ENCODE measurements at places on chromosomes 6 and 20.
A peak's percentile ranks its signal among the peaks of the same experiment; 100 is the strongest.

DNA sequence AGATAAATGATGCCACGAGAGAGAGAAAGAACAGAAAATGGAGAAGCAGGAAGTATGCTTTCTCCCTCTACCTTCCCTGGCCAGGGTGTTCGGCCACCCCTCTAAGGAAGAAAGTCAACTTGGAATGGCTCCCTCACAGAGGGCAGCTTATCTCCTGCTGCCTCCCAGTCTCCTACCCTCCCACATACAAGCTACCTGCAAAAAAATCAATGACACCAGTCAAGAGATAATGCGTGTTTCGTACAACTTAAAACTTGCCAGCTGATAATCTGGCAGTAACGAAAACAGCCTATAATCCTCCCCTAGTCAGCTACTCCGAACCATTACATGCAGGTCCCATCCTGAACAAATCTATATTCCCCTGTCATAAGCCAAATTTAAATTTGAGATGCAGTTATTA, 61.7 kb downstream of the BTBD9 start:
- DNase-seq = no peak

DNA sequence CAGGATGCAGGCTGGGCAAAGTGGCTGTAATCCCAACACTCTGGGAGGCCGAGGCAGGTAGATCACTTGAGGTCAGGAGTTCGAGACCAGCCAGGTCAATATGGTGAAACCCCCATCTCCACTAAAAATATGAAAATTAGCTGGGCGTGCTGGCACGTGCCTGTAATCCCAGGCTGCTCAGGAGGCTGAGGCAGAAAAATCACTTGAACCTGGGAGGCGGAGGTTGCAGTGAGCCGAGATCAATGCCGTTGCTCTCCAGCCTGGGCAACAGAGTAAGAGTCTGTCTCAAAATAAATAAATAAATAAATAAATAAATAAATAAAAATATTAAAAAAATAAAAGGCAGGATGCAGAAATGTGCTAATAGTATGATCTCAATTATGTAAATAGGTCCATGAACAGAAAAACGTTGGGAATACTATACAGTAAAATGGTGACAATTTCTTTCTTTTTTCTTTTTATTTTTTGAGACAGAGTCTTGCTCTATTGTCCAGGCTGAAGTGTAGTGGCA, 8.4 kb upstream of the CBFA2T2 start:
- DNase-seq = no peak

- DNase-seq = peak; percentile 98
Observed at GRCh38 chr20:3162080-3162611, 2.5 kb upstream of the FASTKD5 start.

GRCh38 chr6:72650081-72650745, 28.3 kb downstream of the KCNQ5 start:
- no peak for DNase-seq

DNA sequence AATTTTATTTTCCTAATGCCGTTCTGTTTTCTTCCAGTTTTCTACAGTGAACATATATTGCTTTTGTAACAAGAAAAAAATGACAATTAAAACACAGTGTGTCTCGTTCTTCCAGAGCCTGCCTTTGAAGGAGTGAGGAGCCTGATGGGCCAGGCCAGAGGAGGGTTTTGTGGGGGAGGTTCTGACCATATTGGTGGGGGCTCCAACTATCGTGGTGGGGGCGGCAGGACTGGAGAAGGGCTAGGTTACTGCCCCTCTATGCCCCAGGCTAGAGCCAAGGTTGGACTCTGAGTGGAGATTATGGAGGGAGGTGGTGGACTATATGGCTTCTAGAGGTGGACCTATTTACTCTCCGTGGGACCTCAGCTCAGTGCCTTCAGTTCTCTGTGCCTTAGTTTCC, 24.0 kb downstream of the DLGAP4 start:
- DNase-seq = no peak

DNA sequence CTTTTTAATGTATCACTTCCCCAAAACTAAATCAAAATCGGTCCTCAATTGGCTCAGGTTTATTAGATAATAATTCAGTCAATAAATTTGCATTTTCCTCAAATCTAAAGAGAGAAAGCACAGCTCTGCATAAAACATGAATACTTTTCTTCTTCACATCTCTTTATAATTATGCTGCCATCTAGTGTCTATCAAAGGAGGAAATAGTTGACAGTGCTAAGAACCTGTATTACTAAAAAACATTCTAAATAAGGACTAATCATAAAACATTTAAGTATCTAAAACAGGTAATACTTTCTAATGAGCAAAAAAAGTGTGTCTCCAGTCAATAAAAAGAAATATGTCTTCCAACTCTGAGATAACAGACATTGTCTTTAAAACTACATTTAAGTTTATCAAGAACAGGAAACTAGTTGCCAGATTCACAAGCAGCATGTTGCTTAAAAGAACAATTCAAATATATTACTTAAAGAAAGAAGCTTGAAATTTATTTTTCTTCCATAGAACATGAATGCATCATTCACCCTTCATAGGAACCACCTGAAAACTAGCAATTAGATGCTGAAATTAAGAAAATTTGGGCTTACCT, 56.5 kb upstream of the DST start:
- DNase-seq = no peak

- peak; percentile 54 for DNase-seq
Observed at GRCh38 chr20:53738945-53739798, 145.5 kb upstream of the ZNF217 start.

DNA sequence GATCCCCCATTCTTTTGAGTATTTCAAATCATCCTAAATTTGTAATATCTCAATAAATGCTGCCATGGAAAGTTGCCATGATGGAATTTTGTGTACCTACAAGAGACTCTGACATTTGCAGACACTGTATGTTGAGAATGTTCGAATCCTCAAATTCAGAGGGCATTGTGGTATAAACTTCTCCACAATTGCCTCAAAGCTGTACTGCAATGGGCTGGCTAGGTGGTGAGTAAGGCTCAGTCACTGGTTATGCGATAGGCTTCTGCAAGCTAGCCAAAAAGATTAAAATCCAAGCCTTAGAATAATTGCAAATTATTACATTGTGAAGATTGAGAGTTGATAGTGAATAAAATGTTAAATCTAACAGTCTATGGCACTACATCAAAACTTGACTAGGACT, 130.2 kb upstream of the CEP162 start:
- DNase-seq = no peak

DNA sequence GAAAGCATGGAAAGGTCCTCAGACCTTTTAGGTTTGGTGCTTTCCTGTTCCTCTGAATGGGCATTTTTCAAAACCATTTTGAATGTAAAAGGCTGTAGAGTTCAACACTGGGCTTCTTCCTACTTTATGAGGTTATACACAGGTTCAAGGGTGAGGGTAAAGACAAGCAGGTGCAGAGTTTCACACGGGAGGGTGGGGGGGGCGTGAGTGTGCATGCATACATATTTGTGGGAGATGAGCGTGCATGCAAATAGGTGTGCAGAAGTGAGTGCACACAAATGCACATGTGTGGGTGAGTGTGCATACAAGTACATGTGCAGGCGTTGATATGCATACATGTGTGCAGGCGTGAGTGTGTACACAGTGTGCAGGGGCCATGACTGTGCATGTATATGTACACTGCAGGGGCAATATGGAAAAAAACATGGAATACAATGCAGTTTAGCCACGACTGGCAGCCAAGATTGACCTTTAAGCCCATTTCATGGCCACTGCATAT, 183.1 kb downstream of the GMPR start:
- DNase-seq = no peak
